Cardiac atrium fibroblast (primary cell): ENCODE measurements at places on chromosomes 5 and 9. TPM values are rescaled to one million over a fixed set of nuclear protein-coding genes. Genes with fewer than 3 reads are reported as not detected.

Gene FOXI1
- total RNA-seq: not detected in 2 replicates

Gene IL7R
- total RNA-seq: 0.72 and 4.2 TPM in 2 replicates

Gene DOCK8
- 0.32 and 0.36 TPM in 2 replicates for total RNA-seq

Gene GLDC
- total RNA-seq: 1.1 and 3.4 TPM in 2 replicates

Gene SARDH
- 17.9 and 25.9 TPM in 2 replicates for total RNA-seq
